ENCODE measurements at places on chromosomes 3 and 15. TPM values are rescaled to one million over a fixed set of nuclear protein-coding genes. Genes with fewer than 3 reads are reported as not detected.

DNA sequence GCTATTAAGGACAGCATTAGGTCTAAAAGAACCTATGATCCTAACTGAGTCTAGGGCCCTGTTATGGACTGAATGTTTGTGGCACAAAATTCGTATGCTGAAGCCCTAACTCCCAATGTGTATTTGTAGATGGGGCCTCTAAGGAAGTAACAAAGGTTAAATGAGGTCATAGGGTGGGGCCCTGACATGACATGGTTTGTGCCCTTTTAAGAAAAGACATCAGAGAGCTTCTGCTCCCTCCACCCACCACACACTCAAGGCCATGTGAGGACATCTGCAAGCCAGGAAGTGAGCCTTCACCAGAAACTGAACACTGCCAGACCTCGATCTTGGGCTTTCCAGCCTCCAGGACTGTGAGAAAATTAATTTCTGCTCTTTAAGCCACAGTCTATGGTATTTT lies 49.2 kb downstream of the PHC3 start:
- no peak overlapping the region for H3K4me3 ChIP-seq
- no peak for DNase-seq
- no peaks in the 10 kb centered on the region for H3K4me1 ChIP-seq
- H3K36me3 ChIP-seq, result peaks cover 12% of the 10 kb centered on the region
- H3K27me3 ChIP-seq, result no peaks in the 10 kb centered on the region

DNA sequence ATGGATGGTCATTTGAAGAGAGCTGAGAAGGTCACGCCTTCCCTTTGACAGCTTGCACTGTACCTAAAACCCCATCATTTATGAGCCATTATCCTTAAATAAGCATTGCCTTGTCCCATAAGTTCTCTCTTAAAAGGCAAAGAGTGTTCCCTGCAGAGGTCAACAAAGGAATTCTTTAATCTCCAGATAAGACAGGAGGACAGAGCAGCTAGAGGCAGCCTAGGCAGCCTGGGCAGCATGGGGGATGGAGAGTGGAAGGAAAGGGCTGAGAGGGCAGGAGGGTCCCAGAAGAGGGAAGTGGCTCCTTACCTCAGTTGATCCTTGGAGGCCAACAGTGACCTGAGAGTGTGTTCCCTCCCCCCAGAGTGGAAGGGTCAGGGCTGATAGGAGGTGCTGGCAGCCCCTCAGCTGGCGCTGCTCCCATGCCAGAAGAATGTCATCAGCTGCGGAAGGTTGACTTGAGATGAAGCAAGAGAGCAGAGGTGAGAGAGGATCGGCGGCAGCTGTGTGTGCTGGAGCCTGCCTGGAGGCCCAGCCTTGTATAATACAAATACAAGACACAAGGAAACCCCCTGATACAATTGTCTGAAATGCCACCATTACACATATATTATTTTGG lies 12.8 kb downstream of the KBTBD13 start:
- H3K4me1 ChIP-seq, result peaks cover 8% of the 10 kb centered on the region
- no peaks in the 10 kb centered on the region for H3K36me3 ChIP-seq
- H3K27ac ChIP-seq, result no peak overlapping the region
- no peak overlapping the region for H3K4me3 ChIP-seq
- no peak for DNase-seq
- H3K27me3 ChIP-seq, result no peaks in the 10 kb centered on the region

- DNase-seq, result no peak
- no peaks in the 10 kb centered on the region for H3K36me3 ChIP-seq
- H3K4me3 ChIP-seq, result no peak overlapping the region
Observed at GRCh38 chr3:29247088-29247745, 33.7 kb upstream of the RBMS3 start.

- no peaks in the 10 kb centered on the region for H3K36me3 ChIP-seq
- no peak for DNase-seq
- H3K27me3 ChIP-seq, result no peaks in the 10 kb centered on the region
Observed at GRCh38 chr15:101090428-101090790, 161.4 kb downstream of the CHSY1 start.

- H3K4me3 ChIP-seq, result no peak overlapping the region
- H3K4me1 ChIP-seq, result peaks cover 15% of the 10 kb centered on the region
- H3K27me3 ChIP-seq, result no peaks in the 10 kb centered on the region
- no peak for DNase-seq
Observed at GRCh38 chr3:46664971-46665762, 28.3 kb downstream of the ALS2CL start.

DNA sequence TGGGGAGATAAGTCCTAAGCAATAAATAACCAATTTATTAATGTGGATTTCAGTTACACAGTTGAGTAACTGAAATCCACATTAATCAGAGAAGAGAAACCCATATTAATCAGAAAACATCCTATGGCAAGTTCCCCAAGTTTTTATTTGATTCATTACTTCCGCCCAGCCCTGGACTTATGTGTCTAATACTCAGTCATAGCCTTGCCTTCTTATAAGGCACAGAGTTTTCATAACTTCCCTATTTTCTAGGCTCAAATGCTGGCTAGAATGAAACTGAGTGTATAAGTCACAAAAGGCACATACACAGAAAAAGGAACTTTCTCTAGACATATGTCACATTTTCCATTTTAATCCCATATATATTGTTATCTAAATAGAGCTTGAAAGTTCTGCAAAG lies 28.8 kb downstream of the CD47 start:
- no peak overlapping the region for H3K4me3 ChIP-seq
- peaks cover 3% of the 10 kb centered on the region for H3K36me3 ChIP-seq
- no peaks in the 10 kb centered on the region for H3K4me1 ChIP-seq
- no peak overlapping the region for H3K27ac ChIP-seq
- DNase-seq, result no peak
- H3K27me3 ChIP-seq, result no peaks in the 10 kb centered on the region

DNA sequence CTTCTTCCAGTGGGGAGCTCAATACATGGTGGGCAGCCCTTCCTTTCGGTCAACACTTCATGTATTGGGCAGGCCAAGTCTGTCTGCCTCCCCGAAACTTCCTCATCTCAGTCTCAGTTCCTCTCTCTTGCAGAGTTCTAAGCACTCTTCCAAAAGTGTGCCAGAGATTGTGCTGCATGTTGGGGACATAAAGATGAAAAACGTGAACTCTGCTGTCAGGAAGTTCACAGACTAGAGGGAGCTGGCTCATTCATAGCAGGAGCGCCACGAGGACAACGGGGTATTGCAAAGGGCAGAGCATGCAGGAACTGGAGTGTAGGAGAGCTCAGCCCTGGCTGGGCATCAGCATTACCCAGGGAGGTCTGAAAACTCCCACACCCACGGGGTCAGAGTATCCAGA lies 15.3 kb upstream of the EPHB3 start:
- no peak overlapping the region for H3K27ac ChIP-seq
- no peak for DNase-seq
- H3K27me3 ChIP-seq, result peaks cover 7% of the 10 kb centered on the region
- H3K36me3 ChIP-seq, result no peaks in the 10 kb centered on the region

DNA sequence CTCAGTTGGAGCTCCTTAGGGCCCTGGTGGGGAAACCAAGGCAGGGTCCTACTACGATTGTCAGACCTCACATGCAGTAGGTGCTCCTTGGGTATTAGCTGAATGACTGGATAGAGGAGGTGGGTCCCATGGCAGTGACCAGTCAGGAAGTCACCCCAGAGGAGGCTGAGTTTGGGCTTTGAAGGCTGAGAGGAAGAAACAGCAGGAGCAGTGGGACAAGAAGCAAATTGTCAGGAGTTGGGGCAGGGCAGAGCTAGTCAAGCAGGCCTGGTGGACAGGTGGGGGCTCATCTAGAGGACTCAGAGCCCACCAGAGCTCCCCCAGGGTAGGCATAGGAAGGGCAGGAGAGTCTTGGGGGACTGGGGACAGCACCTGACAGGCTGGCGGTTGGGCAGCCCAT lies 3.1 kb downstream of the NBEAL2 start:
- DNase-seq, result no peak
- H3K27me3 ChIP-seq, result no peaks in the 10 kb centered on the region
- H3K36me3 ChIP-seq, result no peaks in the 10 kb centered on the region
- H3K27ac ChIP-seq, result peak overlapping the region; percentile 56
- no peak overlapping the region for H3K4me3 ChIP-seq
- peaks cover 62% of the 10 kb centered on the region for H3K4me1 ChIP-seq

DNA sequence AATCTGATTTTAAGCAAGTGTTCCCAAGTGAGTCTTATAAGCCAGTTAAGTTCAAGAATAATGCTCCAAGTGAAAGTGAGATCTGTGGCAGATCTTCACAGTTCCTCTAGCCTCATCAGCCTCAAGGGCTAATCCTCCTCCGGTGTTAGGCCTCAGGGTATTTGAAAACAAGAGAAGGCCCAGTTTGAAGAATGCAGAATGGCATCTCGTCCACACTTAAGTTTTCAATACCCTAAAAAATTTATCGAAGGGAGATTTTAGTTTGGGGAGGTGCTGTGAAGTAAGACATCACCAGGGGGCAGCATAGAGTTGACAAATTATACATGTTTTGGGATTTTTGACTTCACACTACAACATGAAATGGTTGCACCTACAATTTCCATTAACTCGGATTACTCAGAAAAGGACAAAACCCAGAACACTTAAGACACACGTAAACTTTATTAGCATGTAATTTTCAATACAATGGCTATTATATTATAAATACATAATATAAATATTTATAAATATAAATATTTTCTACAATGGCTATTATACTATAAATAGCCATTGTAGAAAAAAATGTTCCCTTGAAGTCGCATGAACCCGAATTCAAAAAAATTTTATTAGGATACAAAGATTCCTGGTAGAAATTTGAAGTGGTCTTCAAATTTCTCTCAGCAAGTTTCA lies 2.3 kb upstream of the TMEM266 start:
- no peaks in the 10 kb centered on the region for H3K36me3 ChIP-seq
- H3K27ac ChIP-seq, result peak overlapping the region; percentile 28

- no peaks in the 10 kb centered on the region for H3K27me3 ChIP-seq
- DNase-seq, result no peak
- no peaks in the 10 kb centered on the region for H3K36me3 ChIP-seq
- H3K4me1 ChIP-seq, result peaks cover 30% of the 10 kb centered on the region
Observed at GRCh38 chr3:172148241-172148640, 108.9 kb downstream of the FNDC3B start.

- H3K4me3 ChIP-seq, result no peak overlapping the region
- no peaks in the 10 kb centered on the region for H3K36me3 ChIP-seq
- no peaks in the 10 kb centered on the region for H3K4me1 ChIP-seq
Observed at GRCh38 chr3:35241236-35241635, 398.1 kb upstream of the ARPP21 start.

Gene RPP14
- 3.6 TPM for total RNA-seq

Gene SLC22A13
- not detected for total RNA-seq

Gene TTC23
- total RNA-seq, result 26.4 TPM

Gene PLA1A
- not detected for total RNA-seq

All from body of pancreas (tissue), 4 donors.